Stimulated activated CD4-positive, alpha-beta T cell treated with anti-CD3 and anti-CD28 coated beads, Interleukin-1b, Interleukin-23, amount 100 ng/mL, for 24 hours (primary cell): ENCODE measurements at places on chromosomes 3 and 15.

DNA sequence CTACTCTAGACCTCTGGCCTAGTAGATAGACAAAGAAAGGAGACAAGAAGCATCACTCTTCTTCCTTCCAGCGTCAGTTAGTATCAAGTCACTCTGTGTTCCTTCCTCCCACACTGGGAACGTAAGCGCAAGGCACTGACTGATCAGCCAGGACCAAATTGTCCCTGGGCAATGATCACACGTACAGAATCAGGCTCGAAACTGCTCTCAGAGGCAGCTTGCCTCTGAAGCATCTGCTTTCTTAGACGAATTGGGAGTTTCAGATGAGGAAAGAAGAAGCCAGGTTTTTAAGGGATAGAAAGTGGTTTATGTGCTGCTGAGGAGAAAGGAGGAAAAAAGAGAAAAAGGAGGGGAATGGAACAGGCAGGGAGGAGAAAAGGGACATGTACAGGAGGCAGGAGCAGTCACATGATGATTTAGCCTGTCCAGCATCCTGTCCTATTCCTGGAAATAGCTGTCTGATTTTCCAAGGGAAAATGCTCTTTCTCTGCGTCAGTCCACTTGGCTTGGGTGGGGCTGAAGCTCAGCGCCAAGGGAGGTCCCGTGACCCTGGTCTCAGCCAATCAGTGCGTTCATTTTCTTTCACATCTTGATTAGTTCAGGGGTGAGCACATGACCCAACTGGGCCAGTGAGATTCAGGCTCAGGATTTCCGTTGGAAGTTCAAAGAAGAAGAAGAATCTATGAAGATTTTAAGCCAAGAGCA lies 102.0 kb upstream of the PRICKLE2 start:
- no peak for DNase-seq

DNA sequence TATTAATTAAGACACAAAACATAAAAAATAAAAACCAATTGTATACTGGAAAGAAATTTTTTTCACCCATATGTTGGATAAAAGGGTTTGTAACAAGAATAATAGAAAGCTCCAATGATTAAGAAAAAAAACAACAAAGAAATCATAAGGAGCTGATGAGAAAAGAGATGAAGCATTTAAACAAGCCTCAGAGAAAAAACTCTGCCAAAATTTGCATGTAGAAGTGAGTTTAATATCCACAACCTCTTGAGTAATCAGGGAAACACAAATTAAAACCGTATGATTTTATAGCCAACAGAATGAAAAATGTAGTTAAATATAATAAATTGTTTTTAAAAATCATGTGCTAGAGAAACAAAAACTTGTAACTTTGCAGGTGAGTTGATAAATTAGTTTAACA lies 192.9 kb downstream of the BCHE start:
- no peak for DNase-seq

GRCh38 chr15:45268135-45268534 lies 16.1 kb downstream of the SLC28A2 start:
- no peak for DNase-seq

GRCh38 chr15:57405133-57405532 lies 28.8 kb downstream of the CGNL1 start:
- no peak for DNase-seq

DNA sequence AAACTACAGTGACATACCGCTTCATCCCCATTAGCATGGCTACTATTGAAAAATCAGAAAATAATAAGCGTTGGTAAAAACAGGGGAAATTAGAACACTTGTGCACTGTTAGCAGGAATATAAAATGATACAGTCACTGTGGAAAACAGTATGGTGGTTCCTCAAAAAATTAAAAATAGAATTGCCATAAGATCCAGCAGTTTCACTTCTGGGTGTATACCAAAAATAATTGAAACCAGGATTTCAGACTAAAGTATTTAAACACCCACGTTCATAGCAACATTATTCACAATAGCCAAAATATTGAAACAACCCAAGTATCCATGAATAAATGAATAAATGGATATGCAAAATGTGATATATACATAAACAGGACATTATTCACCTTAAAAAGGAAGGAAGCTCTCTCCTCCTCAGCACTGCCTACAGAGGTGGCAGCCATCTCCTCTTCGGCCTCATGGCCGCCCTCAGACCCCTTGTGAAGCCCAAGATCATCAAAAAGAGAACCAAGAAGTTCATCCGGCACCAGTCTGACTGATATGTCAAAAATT lies 34.1 kb downstream of the NGLY1 start:
- no peak for DNase-seq

DNA sequence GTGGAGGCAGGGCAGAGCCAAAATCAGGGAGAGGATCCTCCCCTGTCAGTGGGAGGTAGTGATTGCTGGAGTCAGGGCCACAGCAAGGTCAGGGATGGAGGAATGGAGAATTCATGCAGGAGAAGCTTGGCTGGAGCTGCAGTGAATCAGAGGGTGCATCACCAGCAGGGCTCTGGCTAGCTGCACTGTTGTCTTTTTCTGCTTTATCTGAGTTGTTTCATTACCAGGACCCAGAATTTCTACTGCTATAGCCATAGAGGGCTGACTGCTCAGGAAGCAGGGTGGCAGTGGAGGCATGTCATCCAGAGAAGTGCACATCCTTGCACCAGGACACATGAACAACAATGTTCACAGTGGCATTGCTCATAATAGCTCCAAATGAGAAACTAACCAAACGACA lies 113.5 kb upstream of the GALNT15 start:
- no peak for DNase-seq

GRCh38 chr3:160929595-160929994 lies 173.6 kb downstream of the PPM1L start:
- no peak for DNase-seq

DNA sequence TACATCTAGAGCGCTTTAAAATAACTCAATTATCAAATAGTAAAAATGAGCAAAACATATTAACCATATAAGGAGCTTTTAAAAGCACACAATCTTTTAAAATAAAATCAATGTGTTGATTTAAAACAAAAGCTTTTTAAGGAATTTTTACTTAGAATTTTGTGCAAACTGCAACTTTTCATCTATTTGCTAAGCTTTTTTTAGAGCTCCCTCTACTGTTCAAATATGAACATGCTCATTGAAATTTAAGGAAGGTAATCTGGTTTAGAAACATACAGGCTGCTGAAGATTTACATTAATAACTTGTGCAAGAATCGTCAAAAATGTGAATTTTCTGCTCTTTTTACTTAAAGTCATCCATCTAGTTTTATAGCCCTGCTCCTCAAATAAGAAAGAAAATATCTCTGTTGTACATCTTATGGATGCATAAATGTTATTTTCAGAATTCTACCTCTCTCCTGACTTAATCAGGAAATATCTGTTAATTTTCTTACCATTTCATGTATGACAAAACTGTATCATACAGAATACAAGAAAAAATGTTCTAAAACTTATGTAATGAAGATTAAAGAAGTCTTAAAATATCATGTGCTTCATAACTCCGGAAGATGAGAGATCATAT lies 469.4 kb upstream of the ROBO2 start:
- DNase-seq: no peak

- no peak for DNase-seq
These were observed 267.0 kb upstream of the CFAP20DC start for GRCh38 chr3:59316688-59317275.

DNA sequence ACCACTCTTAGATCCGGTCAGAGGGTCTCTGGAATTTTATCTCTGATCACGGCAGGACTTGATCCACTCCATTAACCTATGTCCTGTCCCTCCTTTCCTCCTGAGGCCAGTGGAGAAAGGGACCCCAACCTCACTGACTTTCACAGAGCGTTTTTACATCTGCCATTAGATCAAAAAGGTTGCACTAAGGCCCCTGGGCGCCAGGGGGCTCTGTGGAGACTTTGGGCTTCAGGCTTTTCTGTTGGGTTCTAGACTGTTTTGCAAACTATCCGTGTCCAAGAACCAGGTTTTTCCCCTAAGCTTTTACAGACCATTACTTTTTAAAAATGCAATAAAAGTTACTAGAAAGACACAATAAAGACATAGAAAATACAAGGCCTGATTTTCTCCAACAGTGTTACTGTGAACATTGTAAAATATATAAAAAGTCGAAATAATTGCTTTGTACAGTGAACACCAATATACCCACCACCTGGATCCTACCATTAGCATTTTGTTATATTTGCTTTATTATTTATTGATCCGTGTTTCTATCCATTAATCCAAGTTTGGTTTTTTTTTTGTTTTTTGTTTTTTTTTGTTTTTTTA lies 159.7 kb downstream of the POLR2M start:
- peak; percentile 4 for DNase-seq

DNA sequence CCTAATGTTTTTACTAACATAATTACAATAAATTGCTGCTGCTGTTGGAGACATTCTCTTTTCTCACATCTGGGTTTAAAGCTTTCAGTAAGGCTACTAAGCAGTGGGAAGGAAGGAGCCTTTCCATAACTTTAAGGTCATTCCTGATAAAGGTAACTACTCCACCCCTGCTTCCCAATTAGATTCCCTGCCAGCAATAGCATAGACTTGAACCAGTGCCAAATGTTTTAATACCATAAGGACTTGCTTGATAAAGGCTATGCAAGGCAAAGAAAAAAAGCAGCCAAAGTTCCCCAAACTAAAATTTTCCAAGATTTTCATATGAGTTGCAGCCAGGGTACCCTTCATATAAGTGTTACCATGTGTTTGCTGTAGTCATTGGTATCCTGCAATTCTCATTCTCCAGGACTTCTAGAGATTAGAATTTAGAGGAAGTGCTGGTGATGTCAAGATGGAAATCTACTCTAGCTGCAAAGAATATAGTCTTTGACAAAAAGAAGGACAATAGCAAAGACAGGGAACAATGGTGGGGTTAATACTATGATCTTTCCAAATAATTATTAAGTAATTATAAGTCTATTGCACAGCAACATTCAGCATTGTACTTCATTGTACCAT lies 106.1 kb downstream of the FILIP1L start:
- no peak for DNase-seq

DNA sequence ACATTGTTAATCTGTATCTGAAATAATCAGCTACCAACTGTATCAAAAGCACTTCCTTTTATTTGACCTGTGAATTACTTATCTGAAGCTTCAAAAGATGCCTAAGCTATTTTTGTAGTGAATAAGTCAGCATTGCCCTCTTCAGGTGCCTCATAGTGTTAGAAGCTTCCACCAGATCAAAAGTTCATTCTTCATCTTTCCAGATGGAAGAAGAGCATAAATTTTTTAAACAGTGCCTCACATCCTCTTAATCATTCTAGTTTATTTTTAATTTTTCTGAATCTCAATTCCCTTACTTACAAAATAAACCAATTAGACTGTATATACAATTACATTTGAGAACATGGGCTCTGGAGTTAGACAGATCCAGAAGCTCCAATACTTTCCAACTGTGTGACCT lies 65.0 kb downstream of the MYO5A start:
- DNase-seq: no peak

GRCh38 chr3:47444103-47444502 lies 31.6 kb downstream of the SCAP start:
- no peak for DNase-seq

DNA sequence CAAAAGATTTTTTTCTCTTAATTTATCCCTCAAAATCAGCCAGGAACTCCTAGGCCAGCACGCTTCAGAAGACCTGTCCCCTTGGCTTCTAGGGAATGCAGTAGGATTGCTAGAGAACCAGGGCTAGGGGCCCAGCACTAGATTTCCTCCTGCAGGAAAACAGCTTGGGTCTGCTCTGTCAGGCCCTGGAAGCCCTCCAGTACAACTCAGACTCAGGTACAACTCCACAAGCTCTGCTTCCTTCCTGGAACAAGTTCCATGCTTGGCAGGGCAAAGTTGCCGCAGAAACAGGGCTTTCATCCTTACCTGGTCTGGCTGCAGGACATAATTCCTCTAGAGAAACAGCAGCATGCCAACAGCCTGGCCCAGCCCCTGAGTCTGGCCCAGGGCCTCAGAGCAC lies 96.1 kb upstream of the CTNNB1 start:
- no peak for DNase-seq
